Lower leg skin (tissue), 4 donors: ENCODE measurements at places on chromosomes 12 and 14.

- no peak for DNase-seq
Observed at GRCh38 chr14:72513965-72514659, 379.8 kb downstream of the DPF3 start.

GRCh38 chr14:73567951-73568885 is 795 bp upstream of the ACOT2 start:
- no peak for DNase-seq

- no peak for DNase-seq
Observed at GRCh38 chr12:22082190-22082701, 36.2 kb downstream of the CMAS start.

DNA sequence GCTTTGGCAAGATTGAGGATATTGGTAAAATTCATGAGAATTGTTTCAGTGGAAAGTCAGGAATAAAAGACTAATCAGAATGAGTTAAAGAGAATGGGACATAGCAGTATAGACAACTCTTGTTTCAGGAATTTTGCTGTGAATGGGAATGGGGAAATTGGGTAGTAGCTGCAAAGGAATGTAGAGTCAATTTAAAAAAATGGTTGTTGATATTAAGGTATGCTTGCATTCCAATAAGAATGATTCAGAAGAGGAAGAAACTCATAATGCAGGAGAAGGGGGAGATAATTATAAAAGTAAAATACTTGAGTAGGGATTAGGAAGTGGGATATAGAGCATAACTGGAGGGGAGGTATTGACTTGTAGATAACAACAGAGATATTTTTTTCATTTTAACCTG is 40.7 kb downstream of the MNAT1 start:
- DNase-seq = no peak

- no peak for DNase-seq
Observed at GRCh38 chr12:110015132-110015531, 15.9 kb downstream of the ANKRD13A start.

DNA sequence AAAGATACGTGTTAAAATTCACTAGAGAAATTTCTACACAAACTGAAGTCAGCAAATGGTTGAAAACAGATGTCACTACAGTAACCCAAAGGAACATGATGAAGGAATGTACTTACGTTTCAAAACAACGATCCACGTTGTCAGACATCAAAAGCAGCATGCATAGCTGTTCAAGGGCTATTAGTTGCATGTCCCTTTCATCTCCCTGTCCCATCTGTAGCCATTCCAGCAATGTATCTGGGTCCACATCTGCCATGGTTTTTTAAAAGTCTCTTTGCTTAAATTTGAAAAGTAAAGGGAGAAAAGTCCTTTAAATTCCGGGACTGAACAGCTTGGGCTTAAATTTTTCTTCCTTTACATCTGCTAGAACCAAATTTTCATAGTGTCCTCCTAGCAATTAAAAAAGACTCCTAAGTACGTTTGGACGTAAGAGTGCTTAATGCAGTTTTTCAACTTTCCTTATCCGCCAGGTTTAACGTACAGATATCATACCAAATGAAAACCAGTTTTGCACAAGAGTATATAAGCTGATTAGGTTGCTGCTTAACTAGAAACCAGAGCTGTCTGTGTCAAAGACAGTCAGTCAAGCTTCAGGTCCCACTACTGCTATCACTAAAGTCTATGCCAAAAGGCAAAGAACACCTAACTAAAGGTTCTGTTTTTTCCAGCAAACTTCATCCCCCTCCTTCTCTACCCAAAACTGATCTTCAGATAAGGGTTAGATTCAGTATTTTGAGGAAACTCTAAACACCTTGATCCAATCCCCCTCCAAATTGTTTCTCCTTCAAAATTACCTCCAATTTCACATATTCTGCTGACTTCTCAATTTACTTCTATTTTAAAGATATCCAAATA is 1.7 kb downstream of the HECTD1 start:
- DNase-seq = no peak

- DNase-seq = peak; percentile 18
Observed at GRCh38 chr14:88026890-88027289, 22.0 kb downstream of the GPR65 start.

GRCh38 chr12:53219956-53220693 is 11.9 kb downstream of the RARG start:
- DNase-seq = no peak

- no peak for DNase-seq
Observed at GRCh38 chr14:59246566-59246965, 58.1 kb downstream of the DAAM1 start.

DNA sequence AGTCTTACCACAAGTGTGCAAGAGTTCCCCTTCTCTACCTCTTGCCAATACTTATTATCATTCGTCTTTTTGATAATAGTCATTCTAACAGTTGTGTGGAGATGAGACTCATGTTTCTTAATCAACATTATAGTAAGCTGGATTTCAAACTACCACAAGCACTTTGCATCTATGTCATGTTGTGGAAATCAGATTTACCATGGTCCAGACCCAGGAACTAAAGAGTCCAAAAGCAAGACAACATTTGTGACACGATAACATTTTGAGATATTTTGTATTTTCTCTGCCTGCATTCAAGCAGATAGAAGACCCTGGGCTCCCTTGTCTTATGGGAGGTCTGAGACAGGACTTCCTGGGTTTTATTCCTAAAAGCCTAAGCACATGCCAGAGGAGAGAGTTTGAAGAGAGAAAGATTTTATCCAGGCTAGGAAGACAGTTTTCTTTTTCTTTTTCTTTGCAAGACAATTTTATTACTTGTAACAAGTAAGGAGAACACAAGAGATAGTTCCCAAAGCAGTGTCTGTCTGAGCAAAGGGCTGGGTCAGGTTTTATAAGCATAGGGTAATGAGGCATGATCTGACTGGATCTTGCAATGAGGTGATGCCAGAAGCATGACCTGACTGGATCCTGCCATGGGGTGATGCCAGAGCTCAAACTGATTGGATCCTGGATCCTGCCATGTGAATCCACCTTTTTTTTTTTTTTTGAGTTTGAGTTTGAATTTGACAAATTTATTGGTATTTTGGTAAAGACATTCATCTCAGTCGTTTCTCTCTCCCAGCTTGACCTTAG is 180.5 kb upstream of the HMGA2 start:
- no peak for DNase-seq

- DNase-seq = no peak
Observed at GRCh38 chr14:88168498-88169165, 154.4 kb downstream of the KCNK10 start.

GRCh38 chr12:97645726-97646125 is 183.1 kb downstream of the RMST start:
- no peak for DNase-seq

- DNase-seq = no peak
Observed at GRCh38 chr12:60465060-60465459, 869.2 kb downstream of the SLC16A7 start.

GRCh38 chr12:57616383-57617101 is 5.3 kb downstream of the ARHGEF25 start:
- no peak for DNase-seq

DNA sequence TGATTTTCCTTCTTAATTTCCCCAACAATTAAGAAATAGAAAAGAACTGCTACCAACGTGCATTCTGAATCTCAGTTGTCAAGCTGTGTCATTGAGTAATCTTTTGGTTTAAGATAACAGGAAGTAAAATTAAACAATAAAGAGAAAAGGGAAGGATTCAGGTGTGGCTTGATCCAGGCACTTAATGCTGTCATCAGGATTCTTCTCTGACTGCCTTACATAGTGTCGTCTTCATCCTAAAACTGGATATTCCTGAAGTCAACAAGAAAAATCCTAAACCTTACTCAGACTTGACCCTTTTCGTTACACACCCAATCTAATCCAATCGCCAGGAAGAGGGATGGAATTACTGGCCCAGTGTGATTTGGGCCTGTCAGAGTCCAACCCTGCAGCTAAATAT is 443.8 kb downstream of the MED13L start:
- DNase-seq = no peak

DNA sequence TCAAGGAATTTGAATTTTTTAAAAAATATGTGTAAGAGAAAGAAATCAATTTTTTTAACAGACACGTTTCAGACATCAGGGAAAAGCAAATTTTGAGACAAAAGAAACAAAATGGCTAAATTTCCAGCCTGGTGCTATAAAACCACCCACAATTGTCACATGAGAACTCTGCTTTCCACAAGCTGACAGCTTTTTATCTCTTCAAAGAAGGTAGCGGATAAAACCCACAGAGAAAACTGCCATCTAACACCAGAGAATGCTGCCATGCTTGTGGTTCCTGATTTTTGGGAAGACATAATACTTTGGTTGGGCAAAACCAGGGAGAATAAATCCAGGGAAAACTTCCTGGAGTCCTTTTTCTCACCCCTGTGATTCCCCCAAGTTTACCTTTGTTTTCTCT is 10.3 kb upstream of the ITPR2 start:
- DNase-seq = no peak

GRCh38 chr14:43252866-43253265 is 1254.2 kb downstream of the FSCB start:
- DNase-seq = no peak

DNA sequence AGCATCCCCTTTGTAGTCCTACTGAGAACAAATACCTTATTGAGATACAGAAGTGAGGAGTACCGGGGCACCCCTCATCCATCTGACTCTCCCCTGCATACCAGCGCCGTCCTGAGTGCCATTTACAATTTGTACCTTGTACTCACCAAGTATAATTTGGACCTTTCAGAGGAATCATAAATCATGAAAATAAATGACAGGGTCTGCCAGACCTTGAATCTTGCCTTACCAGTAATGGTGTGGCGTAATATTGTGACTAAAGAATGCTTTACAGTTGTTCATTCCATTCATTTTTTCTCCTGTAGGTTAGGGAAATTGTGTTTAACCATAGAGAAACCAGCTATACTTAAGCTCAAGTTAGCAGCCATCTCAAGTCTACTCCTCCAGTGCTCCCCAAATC is 243.7 kb upstream of the RGS6 start:
- no peak for DNase-seq

DNA sequence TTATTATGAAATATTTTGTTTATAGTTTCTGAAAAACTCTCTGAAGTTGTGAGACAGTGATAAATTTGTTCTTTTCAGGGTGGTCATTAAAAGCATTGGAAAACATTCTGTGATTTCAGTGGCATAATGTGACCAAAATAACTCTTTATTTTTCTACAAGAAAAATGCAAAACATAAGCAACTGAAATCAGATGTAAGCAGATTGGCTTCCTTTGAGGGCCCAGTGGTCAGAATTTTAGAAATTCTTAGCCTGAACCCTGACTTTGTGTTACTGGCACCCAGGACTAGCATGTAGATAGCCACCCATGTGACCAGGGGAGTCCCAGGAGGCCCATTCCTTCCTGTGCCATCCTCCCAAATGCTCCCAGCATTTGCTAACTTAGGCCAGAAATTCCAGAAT is 145.6 kb upstream of the SLC38A2 start:
- DNase-seq = no peak

GRCh38 chr12:95216711-95217376 is 423 bp downstream of the FGD6 start:
- DNase-seq = no peak

DNA sequence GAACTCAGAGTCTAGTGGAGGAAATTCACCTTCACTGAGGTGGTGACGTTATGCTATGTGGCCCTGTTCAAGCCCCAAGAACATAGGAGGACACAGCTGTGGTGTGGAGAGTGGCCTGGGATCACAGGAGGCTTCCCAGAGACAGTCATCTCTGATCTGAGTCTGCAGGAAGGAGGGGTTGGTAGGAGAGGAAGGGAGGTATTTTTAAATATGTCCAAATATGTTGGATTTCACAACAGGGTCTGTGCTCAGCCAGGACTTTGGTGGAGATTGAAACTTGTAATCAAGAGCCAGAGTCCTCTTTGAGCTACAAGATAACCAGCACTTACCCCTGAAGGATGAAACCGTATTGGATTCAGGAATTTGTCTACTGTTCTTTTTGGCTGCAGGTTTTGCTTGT is 26.4 kb upstream of the MED13L start:
- no peak for DNase-seq

GRCh38 chr14:51513281-51513680 is 138.4 kb upstream of the FRMD6 start:
- no peak for DNase-seq

DNA sequence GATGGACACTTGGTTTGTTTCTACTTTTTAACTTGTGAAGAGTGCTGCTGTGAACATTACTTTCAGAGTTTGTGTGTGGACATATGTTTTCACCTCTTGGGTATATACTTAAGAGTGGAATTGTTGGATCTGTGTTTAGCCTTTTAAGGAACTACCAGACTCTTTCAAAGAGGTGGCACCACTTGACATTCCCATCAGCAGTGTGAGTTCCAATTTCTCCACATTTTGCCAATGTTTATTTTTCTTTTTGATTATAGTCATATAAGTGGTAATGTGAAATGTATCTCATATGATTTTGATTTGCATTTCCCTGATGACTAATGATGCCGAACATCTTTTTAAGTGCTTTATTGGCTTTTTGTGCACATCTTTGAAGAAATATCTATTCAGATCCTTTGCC is 44.8 kb downstream of the ARHGAP5 start:
- DNase-seq = no peak

GRCh38 chr12:90987520-90987919 is 17.3 kb downstream of the EPYC start:
- DNase-seq = no peak

DNA sequence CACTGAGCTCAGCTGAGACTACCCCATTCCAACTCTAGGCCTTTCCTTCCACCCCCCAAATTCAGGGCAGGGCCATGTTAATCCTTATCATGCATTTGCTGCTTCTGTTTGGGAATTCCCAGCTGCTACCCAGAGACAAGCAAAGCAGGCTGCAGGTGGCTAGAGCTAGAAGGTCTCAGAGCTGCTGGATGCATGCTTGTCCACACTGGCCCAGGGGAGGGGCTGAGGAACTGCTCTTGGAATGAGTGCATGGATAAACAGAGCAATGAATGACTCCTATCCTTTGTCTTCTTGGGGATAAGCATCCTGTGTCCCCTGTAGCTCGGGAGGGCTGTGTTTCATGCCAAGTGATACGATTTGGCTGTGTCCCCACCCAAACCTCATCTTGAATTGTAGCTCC is 136.8 kb upstream of the NOS1 start:
- DNase-seq = no peak

GRCh38 chr14:22882529-22883172 is 371 bp upstream of the REM2 start:
- DNase-seq = no peak

- DNase-seq = no peak
Observed at GRCh38 chr12:99146185-99146584, 501.1 kb downstream of the APAF1 start.

DNA sequence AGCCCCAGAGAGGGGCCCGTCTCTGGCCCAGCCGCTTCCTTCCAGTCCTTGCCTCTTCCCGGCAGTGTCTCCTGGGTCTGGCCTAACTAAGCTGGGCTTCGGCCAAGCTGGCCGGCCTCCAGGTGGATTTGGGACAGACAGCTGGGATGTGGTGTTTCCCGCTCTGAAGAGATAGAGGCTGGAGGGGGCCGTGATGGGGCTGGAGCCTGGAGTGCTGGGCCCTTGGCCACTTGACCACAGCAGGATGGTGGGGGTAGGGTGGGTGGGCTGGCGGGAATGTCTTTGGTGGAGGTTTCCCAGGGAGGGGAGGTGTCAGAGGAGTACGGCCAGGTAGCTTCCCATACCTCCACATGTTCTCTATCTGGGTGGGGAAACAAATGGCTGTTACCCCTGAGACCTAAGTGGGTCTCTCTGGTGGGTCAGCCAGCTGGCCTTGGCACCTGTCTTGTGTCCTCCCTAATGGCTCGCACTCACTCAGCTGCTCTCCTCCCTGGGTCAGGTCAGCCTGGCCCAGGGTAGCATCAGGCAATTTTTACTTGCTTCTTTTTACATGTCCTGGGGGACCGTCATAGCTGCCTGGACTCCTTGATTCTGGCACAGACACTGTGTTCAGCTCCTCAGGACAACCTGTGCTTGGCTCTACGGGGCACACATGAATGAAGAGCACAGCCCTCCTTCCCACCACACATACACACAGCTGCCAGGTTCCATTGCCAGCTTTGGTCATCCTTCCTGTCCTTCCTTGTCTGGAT is 19.8 kb upstream of the PGF start:
- no peak for DNase-seq
